ENCODE measurements at places on chromosomes 1 and 21. TPM values are rescaled to one million over a fixed set of nuclear protein-coding genes. Genes with fewer than 3 reads are reported as not detected.

The TAS1R3 gene
- total RNA-seq, result 0.19 TPM

GRCh38 chr1:230368363-230368762 lies 57.8 kb downstream of the PGBD5 start:
- DNase-seq, result no peak

DNA sequence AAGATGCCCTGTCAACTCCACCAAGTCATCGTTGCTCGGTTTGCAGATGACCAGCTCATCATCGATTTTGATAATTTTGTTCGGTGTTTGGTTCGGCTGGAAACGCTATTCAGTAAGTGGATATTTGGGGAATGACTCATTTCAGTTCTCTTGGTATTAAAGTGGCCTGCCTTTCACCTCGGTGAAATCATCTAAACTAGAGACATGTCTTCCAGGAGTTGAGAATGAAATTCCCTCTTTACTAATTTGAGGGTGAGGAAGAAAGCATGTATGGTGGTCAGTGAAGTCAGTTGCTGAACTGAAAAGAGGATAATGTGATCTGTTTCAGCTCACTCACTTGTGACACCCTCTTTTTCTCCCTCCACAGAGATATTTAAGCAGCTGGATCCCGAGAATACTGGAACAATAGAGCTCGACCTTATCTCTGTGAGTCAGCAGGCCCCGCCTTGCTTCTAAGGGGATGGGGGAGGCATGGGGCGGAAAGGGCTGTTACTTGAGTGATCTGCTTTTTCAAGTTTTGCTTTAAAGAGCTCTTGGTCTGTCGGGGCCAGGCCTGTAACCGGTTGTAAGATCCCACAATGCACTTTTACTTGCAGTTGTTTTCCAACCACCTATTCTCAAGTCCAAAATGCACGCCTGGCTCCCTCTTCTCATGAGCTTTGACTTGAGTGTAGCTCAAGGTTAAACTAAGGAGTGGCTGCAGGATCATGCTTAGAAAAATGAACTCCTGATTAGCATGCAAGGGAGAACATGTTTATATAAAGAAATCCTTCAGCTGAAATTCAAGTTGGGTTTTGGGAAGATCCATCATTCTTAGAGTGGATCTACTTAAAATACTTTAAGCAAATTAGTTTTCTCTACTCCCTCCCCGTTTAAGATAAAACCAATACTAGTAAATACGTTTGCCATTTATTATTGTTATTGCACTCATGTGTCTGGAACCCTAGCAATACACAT lies 59.8 kb downstream of the CAPN2 start:
- DNase-seq, result no peak

DNA sequence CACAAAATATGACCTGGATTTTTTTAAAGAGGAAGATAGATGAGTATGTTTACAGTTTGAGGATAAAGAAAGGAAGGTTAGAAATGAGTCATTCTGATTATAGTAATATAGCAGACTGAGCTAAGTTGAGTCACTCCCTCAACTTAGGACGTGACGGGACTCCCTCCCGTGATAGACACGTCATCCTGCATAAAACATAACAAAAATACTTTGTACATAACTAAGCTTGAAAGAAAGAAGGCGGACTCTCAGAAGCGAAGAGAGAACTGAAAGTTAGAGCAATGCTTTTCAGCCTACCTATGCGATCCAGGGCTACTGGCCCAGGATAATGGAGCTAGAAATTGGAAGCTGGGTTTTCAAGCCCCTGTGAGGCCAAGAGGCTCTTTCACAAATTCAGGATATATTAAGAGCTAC lies 53.0 kb upstream of the DESI2 start:
- no peak for DNase-seq

The C8A gene
- total RNA-seq, result 669 TPM

The STRIP1 gene
- total RNA-seq, result 20.5 TPM

The PAX7 gene
- total RNA-seq, result not detected
